ENCODE measurements at places on chromosomes 11 and 22.

DNA sequence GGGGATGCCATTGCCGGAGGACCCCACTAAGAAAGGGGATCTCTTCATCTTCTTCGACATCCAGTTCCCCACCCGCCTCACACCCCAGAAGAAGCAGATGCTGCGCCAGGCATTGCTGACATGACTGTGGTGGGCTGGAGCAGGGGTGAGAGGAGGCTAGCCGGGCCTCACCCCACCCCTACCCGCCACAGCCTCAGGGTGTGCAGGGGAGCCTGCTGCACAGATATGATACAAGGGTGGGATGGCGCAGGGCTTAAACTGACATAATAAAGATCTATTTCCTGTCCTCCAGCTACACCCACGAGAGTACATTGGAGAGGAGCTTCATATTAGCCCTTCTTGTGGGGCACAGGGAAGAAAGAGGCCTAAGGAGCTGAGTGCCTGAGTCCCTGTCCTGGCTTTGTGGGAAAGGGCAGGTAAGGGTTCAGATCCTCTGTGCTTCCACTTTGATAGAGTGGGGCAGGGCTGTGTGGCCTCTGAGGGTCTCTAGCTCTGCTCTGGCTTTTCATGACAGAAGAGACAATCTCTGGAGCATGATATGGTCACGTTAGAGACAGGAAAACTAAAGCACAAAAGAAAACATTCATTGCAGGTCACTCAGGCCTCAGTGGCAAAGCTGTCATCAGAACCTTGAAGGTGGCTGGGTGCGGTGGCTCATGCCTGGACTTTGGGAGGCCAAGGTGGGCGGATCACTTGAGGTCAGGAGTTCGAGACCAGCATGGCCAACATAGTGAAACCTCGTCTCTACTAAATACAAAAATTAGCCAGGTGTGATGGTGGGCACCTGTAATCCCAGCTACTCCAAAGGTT lies 12.4 kb downstream of the UCP2 start:
- no peak for DNase-seq

GRCh38 chr11:115576606-115577380 lies 72.6 kb upstream of the CADM1 start:
- DNase-seq, result no peak

- peak; percentile 69 for DNase-seq
Measured at GRCh38 chr22:30605449-30606110, 1.4 kb upstream of the TCN2 start.

- no peak for DNase-seq
Measured at GRCh38 chr11:88312628-88313027, 24.9 kb downstream of the CTSC start.

- DNase-seq, result no peak
Measured at GRCh38 chr22:27632451-27633295, 168.9 kb downstream of the MN1 start.

- no peak for DNase-seq
Measured at GRCh38 chr11:78343303-78343702, 74.3 kb downstream of the GAB2 start.

GRCh38 chr11:126880872-126881271 lies 119.7 kb downstream of the KIRREL3 start:
- no peak for DNase-seq

- DNase-seq, result peak; percentile 38
Measured at GRCh38 chr11:75667255-75667830, 1.5 kb downstream of the MAP6 start.

DNA sequence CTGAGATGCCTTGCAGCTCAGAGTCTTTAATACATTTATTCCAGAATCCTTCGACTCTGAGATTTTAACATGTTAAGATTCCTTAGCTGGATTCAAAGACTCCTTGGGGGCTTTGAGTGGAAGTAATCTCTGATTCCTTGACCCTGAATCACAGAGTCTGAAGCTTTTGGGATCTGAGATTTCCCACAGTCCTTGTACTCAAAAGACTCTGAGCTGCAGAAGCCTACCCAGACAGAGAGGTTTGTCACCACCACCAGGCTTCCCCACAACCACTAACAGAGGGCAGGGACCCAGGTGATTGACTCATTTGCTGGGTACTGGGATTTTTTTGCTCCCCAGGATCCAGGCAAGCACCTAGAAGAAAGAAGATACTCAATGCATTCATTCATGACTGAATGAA lies 1.4 kb upstream of the SERPINH1 start:
- no peak for DNase-seq

GRCh38 chr11:3169255-3170043 lies 4.3 kb upstream of the OSBPL5 start:
- DNase-seq, result peak; percentile 31

DNA sequence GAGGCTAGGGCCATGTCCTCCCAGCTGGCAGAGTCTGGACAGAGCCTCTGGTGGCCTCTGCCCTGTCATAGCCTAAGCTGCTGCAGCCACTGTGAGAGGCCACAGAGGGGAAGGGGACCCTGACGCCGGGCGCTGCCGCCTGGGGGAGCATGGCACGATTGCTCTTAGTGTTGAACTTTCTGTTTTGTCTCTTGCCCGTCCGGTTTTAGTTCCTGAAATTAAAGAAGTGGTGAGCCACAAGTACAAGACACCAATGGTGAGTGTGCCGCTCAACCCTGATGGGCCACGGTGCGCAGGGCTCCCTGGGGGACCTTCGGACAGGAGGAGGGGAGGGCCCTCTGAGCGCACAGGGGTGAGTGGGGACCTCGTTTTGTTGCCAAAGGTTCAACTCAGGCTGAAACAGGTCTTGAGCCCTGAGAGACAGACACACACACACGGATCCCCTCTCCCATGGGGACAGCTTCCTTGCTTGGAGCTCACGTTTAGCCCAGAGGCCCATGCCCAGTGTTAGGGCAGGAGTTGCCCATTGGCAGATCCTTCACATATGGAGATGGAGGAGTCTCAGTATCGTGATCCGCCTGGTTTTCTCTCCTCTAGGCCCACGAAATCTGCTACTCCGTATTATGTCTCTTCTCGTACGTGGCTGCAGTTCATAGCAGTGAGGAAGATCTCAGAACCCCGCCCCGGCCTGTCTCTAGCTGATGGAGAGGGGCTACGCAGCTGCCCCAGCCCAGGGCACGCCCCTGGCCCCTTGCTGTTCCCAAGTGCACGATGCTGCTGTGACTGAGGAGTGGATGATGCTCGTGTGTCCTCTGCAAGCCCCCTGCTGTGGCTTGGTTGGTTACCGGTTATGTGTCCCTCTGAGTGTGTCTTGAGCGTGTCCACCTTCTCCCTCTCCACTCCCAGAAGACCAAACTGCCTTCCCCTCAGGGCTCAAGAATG lies 23.8 kb downstream of the MYBPC3 start:
- DNase-seq, result no peak

DNA sequence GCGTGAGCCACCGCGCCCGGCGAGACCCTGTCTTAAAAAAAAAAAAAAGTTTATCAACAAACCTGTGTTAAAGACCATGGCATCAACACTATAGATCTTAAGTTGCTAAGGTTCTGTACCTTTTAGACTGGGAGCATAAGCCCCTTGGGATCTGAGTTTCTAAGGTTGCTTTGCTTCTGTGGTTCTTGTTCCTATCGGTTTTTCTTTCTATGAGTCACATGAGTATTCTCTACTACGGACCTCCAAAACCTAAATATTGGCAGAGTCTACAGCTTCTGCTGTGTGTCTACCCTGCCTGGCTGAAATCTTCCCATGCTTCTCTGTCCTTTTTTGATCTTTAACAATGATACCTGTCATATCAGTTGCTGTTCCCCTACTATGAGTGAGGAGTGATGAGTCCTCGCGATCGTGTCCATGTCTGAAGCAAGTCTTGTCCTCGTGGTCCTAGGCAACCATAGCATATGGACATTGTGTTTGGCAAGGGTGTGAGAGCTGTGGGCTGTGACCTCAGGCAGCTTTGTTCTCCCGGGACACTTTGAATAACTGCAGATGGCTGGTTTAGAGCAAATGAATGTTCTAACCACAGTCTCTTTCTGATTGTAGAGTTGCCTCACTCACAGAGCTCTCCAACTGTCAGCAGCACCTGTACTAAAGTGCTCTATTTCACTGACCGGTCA lies 9.0 kb upstream of the DLAT start:
- DNase-seq, result no peak

DNA sequence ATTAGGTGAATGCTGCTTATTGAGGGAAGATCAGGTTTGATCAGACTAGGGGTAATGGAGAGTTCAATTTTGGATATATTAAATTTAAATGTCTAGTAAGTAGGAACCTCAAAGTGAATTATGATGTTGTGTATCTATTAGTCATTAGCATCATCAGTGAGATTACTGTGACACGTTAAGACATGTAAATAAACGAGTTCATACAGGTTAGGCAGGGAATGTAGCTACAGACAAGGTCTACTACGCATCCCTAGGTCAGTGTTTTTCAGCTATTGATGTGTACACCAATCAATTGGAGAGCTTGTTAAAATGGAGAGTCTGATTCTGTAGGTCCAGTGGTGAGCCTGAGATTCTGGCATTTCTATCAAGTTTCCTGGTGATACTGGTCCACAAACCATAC lies 120.1 kb upstream of the LRRC4C start:
- no peak for DNase-seq

DNA sequence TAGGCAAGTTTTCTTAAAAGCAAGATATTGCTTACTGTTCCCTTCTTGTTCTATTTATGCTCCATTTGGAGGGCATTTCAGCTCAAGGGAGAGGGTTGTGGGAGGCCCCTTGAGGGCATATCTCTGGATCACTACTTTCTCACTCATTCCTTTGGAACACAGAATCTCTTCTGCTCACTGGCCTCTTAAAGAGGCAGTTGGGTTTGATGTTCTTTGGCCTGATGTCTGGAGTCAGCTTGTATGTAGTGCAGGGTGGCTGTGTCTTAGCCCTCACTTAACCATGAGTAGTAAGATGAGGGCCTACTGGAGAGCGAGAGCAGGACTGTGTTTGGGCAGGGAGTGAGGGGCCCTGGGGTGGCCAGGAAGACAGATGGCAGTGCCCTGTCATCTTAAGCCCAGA lies 3.6 kb downstream of the INCENP start:
- DNase-seq, result no peak

DNA sequence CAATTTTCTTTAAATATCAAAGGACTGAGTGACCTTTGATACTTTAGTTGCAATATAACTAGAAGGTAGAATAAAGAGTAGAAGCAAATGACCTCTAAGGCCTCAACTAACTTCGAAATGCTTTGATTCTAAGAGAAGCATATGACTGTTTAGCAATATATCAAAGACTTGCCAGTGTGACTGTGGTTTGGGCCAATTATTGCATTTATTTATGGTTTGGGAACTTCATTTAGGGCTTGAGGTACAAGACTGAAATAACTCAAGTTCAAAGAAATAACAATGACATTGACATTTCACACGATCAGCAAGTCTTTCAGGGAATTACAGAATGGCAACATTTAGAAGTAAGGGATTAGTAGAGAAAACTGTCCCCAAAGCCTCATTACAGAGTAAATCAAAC lies 709.7 kb upstream of the LRRC4C start:
- no peak for DNase-seq

GRCh38 chr11:88411265-88411664 lies 73.7 kb upstream of the CTSC start:
- DNase-seq, result no peak

GRCh38 chr11:110566577-110566976 lies 136.8 kb downstream of the FDX1 start:
- DNase-seq, result no peak

DNA sequence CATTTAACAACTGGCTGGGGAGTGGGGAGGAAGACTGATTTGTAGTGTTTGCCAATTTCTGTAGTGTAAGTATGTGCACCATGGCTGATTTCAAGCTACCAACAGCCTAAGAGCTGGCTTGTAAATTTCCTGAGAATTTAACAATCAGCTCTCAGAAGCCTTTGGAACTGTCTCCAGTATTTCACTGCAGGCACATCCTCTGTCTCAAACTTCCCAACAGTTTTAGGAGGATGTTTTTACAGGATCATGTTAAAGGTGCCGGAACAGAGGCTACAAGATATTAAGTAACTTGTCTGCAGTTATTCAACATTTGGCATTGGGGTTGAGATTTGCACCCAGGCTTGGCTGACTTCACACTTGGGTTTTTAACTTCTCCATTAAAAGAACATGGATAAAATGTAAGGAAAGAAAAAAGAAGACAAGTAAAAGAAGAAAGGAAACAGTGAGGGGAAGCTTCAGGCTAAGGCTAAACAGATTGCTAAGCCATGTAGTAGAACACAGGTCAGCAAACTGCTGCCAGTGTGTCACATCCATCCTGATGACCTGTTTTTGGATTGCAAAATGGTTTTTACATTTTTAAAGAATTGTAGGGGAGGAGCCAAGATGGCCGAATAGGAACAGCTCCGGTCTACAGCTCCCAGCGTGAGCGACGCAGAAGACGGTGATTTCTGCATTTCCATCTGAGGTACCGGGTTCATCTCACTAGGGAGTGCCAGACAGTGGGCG lies 204.8 kb upstream of the SESN3 start:
- DNase-seq, result no peak

DNA sequence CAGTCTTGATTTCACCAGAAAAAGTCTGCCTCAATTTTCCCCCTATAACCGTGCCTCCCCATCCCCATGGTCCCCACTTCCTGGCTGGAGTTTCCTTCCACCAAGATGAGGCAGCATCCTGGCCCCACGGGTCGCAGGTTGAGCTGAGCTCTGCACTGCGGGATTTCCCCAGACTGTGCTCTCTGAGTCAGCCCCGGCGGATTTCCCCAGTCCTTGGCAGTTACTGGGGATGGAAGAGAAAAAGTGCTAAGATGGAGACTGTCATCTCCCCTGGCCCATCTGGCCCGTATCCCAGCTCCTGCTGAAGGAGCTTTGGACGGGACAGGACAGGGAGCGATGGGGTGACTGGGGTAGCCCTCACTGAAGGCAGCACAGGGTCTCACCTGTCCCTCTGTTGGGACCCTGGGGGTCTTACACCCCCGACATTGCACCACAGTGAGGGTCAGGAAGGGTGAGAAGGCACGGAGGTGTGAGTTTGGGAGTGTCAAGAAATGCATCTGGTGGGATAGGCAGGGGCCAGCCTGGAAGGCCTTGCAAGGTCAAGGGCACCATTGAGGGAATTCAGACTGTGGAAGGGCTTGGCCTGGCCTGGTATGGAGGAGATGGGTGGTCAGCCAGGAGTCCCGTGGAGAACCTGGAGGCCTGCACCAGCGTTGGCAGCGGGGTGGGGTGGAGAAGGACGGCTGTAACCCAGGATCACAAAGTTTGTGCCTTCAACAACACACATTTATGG lies 36.5 kb downstream of the NADSYN1 start:
- peak; percentile 23 for DNase-seq

GRCh38 chr11:45924036-45924915 lies 1.8 kb downstream of the LARGE2 start:
- DNase-seq, result no peak

DNA sequence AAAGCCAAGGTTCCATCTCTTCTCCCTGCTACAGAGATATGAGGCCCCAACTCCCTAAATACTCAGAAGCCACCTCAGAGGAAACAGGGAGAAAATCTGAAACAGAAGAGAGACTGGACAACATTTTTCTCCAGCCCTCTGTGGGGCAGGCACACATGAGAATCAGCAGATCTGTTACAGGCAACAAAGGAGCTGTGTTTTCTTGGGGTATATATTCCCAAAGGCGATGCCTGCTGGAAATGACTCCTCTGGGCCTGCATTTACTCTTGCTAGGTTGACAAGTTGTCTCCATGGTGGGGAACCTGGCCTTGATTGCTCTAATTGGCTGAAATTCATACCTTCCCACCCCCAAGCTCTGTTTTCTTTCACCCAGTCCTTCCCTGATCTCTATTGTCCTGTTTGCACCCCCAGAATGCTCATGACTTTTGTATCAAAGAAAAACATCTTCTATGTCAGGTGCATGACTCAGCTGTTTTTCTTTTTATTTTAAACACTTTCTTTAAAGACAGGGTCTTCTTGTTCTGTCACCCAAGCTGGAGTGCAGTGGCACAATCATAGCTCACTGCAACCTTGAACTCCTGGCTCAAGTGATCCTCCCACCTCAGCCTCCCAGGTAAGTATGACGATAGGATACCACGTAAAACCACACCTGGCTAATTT lies 23.5 kb upstream of the P2RY6 start:
- DNase-seq, result no peak
